Stimulated activated CD8-positive, alpha-beta memory T cell treated with anti-CD3 and anti-CD28 coated beads, Interleukin-2, amount 100 ng/mL, for 1 hour (primary cell): ENCODE measurements at places on chromosomes 11 and 22.

GRCh38 chr11:120457996-120458395 lies 53.6 kb upstream of the GRIK4 start:
- DNase-seq = no peak

DNA sequence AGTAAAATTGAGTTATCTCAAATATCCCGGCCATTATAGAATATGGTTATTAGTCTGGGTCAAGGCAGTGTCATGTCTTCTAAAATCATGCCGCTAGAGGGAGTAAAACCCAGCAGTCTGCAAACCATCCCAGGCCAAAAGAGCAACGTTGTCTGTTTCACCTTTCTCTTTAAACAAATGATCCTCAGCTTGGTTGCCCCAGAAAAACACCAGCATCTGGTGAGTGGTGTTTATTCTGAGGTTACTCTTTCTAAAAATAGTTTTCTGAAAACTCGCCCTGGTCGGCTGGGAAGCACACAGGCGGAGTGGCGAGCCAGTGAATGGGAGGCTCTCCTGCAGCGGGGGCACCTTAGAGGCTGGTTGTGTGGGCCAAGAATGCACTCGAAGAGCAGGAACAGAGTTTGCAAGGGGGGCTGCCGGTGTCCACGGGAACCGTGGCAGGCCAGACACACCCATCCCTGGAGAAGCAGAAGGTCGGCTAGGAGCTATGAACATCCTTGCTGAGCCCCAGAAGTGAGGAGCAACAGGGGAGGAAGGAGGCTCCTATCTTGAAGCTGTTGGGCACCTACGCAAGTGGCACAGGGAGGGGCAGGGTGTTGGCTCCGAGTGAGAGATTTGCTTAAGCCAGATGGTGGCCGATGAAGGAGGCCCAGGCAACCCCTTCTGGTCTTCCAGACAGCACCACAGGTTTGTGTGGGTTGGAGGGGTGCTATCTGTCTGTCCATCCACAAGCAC lies 297.1 kb downstream of the ETS1 start:
- DNase-seq = peak; percentile 40

- DNase-seq = no peak
These were observed 48.5 kb upstream of the PRDM11 start for GRCh38 chr11:45097721-45098493.

- no peak for DNase-seq
These were observed 16.3 kb downstream of the ST14 start for GRCh38 chr11:130175898-130176297.

DNA sequence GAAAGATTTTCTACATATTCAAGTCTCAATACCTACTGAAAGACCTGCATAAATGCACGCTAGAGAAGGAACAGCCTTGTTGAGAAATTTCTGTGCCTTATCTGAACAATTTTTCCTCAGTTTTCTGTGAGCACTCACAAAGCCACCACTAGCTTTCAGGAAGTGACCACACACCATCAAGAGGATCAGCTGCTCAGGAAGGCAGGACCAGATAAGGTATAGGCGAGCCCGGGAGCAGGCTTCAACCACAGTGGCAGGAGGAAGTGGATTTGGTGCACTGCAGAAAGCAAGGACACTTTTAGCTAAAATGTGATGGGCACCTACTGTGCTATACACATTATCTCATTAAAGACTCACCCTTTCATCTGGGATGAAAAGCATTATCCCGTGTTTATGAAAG lies 220.8 kb downstream of the RAB38 start:
- DNase-seq = no peak

DNA sequence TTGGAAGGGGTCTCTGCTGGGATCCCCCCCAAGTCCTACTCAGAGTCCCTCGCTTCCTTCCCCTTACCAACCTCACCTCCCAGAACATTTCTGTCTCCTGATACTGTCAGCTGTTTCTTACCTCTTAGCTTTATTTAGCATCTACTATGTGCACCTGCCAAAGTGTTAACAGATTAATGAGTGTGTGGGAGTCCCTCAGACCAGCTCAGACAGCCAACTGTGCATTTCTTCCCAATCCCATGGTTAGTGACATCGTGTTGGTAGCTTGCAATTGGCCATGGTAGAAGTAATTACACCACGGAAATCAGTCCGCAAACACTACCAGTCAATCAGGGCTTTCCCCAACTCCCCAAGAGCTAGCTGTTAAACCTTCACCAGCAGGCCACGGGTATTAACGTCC lies 150.6 kb downstream of the DSCAML1 start:
- DNase-seq = no peak

GRCh38 chr11:60059052-60059451 lies 2.6 kb downstream of the MS4A3 start:
- no peak for DNase-seq

DNA sequence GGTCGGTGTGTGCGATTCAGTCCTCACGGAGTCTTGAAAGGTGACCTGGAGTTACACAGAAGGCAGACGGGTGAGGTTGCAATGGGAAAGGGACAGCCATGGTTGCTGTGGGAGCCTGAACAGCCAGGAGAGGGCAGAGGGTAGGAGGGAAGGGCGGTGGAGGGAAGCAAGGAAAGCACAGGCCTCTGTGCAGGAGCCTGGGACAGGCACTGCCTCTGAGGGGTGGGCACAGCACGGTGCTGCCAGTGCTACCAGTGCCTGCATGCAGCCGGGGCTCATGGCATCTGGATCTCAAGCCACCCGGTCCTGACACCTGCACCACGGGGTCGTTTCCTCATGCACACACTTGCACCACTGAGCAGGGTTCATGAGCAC lies 401.0 kb downstream of the TBC1D22A start:
- DNase-seq = no peak

DNA sequence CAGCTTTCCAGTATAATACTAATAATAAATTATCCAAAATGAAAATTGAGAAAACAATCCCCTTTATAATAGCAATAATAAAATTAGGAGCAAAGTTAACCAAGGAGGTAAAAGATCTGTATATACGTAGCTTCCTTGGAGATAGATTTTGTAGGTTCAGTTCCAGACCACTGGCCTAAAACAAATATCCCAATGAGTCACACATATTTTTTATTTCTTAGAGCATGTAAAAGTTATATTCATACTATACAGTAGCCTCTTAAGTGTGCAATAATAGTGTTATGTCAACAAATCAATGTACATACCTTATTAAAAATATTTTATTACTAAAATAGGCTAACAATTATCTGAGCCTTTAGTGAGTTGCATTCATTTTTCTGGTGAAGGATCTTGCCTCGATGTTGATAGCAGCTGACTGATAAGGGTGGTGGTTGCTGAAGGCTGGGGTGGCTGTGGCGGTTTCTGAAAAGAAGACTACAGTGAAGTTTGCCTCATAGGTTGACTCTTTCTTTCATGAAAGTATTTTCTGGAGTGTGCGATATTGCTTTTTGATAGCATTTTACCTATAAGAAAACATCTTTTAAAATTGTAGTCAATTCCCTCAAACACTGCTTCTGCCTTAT lies 178.5 kb downstream of the ARHGAP42 start:
- no peak for DNase-seq

DNA sequence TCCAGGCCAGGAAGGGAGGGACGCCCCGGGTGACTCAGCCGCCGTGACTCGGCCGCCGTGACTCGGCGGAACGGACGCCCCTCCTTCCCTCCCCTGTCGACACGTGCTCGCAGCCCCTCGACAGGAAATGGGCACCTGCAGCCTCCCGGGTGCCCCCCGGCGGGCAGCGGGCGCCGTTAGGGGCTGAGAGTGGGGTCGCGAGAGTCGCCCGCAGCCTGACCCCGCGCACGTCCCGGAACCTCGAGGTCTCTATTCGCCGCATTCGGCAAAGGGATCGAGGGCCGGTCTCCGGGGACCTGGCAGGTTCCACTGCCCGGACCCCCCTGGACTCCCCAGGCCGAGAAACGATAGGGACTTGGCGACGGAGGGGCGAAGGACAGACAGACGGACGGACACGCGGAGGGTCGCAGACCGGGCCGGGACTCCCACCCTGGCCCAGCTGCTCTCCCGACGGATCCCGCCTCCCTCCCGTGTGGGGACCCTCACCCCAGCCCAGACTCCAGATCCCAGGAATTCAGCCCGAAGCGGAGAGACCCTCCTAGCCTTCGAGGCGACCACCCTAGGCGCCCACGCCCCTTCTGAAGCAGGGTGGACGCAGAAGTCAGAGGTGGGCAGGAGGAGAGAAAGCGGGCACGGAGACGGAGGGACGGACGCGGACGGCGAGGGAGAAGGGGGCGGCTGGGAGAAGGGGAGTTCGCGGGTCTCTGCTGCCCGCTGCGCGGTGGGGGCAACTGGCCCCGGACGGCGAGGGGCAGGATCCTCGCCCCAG lies 648 bp downstream of the FOSL1 start:
- peak; percentile 50 for DNase-seq

DNA sequence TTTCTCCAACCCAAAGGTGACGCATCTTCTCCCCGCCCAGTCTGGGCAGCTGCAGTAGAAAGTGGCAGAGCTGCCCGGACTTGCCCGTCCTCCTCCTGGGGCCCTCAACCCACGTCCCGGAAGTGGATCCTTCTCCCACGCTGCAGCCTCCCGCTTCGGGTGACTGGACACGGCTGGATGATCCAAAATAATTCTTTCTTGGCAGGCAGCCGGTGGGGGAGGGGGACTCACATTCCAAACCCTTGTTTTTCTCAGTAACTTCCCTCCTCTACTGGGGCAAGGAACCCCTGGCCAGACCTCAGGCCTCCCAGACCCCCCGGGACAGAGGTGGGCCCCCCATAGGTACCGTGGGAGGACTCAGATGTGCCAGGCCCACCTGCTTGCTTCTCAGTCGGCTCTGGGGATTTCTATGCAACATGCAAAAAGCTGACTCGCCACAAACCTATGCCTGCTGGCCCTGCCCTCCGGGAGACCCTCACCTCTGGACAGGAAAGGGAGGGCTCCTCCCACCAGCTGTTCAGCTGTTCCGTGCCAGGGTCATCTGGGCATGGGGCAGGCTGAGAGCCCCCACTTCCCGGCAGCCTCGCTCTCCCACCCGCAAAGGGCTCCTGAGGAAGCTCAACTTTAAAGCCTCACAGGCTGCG lies 1.4 kb downstream of the PLXNB2 start:
- no peak for DNase-seq

- no peak for DNase-seq
These were observed 1.5 kb downstream of the SF1 start for GRCh38 chr11:64776875-64777274.

DNA sequence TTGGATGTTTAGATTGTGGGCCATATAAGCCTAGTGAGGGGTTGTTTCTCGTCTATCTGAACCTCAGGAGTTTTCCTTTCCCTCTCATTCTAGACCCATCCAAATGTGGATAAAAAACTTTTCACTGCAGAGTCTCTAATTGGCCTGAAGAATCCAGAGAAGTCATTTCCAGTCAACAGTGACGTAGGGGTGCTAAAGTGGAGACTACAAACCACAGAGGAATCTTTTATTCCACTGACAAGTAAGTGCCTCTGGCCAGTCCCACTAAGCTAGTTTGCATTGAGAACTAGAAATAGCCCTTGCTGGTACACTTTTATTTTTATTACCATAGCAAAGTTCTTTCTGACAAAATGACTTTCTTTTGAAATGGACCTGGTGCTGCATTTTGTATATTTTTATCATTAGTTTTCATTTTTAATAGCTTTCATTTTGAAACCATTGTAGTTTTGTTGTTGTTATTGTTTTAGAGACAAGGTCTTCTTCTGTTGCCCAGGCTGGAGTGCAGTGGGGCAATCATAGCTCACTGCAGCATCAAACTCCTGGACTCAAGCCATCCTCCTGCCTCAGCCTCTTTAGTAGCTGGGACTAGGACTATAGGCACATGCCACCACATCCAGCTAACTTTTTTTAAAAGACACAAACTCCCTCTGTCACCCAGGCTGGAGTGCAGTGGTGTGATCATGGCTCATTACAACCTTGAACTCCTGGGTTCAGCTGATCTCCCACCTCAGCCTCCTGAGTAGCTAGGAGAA lies 14.6 kb upstream of the PHLDB1 start:
- no peak for DNase-seq

DNA sequence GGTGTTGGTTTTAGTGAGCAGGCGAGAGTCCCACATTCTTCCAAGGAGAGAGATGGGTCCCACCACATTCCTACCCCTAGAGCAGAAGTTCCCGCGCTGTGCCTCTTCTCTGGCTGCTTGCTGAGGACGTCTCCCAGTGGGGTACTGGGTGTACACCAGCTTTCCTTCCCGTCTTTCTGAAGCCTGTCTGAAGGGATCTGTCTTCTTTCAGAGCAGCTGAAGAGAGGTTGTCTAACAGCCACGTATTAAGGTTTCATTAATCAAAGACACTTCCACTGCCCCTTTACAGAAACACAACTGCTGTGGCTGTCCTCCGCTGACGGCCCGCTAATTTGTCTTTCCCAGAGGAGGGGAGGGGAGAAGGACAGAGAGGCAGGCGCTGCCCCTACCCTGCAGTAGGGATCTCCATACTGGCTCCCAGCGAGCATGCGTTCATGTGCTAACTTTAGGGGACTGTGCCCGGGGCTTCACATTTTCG lies 56.0 kb downstream of the ZBTB16 start:
- no peak for DNase-seq

GRCh38 chr22:38075105-38075825 lies 8.7 kb downstream of the SLC16A8 start:
- DNase-seq = no peak

DNA sequence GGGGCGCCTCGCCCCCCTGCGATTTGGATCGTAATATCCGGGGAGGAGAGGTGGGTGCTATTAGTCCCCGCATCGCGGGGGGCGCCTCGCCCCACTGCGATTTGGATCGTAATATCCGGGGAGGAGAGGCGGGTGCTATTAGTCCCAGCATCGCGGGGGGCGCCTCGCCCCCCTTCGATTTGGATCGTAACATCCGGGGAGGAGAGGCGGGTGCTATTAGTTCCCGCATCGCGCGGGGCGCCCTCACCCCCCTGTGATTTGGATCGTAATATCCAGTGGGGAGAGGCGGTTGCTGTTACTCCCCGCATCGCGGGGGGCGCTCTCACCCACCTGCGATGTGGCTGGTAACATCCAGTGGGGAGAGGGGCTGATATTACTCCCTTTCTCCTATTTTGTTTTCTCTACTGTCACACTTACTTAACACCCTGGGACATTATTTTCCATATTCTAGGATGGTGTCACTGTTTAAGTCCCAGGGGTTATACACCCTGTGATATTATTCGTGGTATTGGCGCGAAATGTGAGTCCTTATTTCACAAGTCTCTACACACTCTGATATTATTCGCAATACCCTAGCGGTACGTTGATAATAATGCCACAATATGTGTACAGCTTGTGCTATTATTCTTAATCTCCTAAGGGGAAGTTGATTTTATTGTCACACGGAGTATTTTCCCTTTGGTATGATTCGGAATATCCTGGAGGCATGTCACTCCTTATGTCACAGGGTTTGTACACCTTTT lies 57.8 kb upstream of the ALDH3B2 start:
- DNase-seq = no peak
